ENCODE measurements at places on chromosomes 12 and 14.

DNA sequence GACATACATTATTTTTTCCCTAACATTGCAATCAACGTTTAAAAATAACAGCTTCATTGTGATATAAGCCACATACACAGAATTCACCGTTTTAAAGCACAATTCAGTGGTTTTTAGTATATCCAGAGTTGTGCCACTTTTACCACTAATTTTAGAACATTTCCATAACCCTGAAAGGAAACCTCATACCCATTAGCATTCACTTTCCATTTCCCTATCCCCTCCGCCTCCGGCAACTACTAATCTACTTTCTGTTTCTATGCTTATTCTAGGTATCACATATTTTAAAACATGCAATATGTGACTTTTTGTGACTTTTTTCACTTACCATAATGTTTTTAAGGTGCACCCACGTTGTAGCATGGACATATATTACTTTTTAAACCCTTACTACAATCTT is 55.6 kb upstream of the ISM2 start:
- no peaks in the 10 kb centered on the region for H3K27me3 ChIP-seq
- DNase-seq = no peak
- peaks cover 8% of the 10 kb centered on the region for H3K4me1 ChIP-seq

DNA sequence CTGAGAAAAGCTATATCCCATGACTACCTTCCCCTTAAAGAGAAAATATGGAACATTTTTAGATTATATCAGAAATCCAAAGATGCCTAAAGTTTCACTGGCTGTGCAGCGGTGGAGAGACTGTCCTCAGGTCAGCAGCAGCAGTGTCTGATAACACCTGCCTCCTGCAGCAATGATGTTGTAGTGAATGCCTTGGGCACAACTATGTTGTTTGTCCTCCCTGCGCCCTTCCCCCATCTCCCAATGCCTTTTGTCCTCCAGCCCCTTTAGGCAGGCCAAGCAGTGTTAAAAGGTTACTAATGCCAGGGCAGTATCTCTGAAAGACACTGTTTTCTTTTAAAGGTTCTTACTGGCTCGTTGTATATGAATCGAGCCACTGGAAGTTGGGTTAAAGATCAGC is 13.2 kb downstream of the RTRAF start:
- no peaks in the 10 kb centered on the region for H3K4me1 ChIP-seq
- H3K27me3 ChIP-seq = no peaks in the 10 kb centered on the region
- DNase-seq = no peak
- no peak overlapping the region for H3K4me3 ChIP-seq
- H3K36me3 ChIP-seq = peaks cover 59% of the 10 kb centered on the region
- no peak overlapping the region for H3K27ac ChIP-seq

- no peaks in the 10 kb centered on the region for H3K36me3 ChIP-seq
- no peak overlapping the region for H3K4me3 ChIP-seq
- peaks cover 4% of the 10 kb centered on the region for H3K27me3 ChIP-seq
- no peak for DNase-seq
- no peak overlapping the region for H3K27ac ChIP-seq
Observed at GRCh38 chr14:87067591-87067990, 925.4 kb downstream of the GALC start.

- H3K27me3 ChIP-seq = no peaks in the 10 kb centered on the region
- H3K27ac ChIP-seq = no peak overlapping the region
- peaks cover 25% of the 10 kb centered on the region for H3K4me1 ChIP-seq
- no peak for DNase-seq
- H3K36me3 ChIP-seq = no peaks in the 10 kb centered on the region
- H3K4me3 ChIP-seq = no peak overlapping the region
Observed at GRCh38 chr12:21989819-21990412, 48.7 kb upstream of the ABCC9 start.

GRCh38 chr14:53380052-53380866 is 227.1 kb upstream of the DDHD1 start:
- no peak overlapping the region for H3K4me3 ChIP-seq
- H3K36me3 ChIP-seq = no peaks in the 10 kb centered on the region
- H3K27ac ChIP-seq = no peak overlapping the region
- no peak for DNase-seq
- no peaks in the 10 kb centered on the region for H3K4me1 ChIP-seq

- no peaks in the 10 kb centered on the region for H3K4me1 ChIP-seq
- no peak for DNase-seq
- no peak overlapping the region for H3K27ac ChIP-seq
- no peak overlapping the region for H3K4me3 ChIP-seq
Observed at GRCh38 chr14:106286697-106287290, 760.4 kb downstream of the TMEM121 start.

- H3K27me3 ChIP-seq = peaks cover 7% of the 10 kb centered on the region
- peaks cover 13% of the 10 kb centered on the region for H3K36me3 ChIP-seq
- no peak for DNase-seq
Observed at GRCh38 chr12:110613071-110613770, 708 bp upstream of the TCTN1 start.

DNA sequence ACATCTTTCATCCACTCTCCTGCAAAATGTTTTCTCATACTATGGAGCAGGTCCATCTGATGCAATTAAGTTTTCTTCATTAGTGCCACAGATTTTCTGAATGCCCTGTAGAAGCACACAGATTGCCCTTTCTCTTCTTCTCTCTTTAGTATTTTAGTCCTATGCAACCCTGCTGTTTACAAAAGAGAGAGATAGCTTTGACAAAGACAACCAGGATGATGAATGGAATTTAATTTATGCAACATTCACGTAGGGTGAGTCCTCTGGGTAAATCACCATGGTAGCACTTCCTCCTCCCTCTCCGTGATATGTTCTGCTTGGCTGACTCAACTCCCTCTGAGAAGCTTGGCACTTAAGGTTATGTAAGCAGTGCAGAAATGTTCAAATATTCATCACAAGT is 400.9 kb upstream of the PDE3A start:
- peak overlapping the region; percentile 78 for H3K27ac ChIP-seq
- H3K4me3 ChIP-seq = peak overlapping the region; percentile 41
- no peak for DNase-seq

DNA sequence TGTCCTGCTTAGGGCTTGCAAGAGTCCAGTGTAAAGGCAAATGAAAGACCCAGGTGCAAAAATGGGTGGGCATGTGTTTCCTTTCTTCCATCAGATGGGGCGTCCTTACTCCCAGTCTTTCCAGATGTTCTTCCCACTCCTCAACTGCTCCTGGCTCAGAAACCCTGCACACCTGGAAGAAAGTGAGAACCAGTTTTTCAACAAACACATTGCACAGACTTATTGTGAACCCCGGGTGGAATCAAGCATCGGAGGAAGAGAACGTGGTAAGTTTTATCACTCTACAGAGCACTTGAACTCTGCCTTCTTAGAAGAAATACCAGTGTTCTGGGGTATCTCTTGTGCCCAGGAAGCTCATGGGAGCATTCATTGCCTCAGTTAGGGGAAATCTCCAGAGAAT is 93.3 kb downstream of the TMX1 start:
- no peak for DNase-seq
- H3K4me3 ChIP-seq = no peak overlapping the region
- peaks cover 24% of the 10 kb centered on the region for H3K4me1 ChIP-seq
- no peaks in the 10 kb centered on the region for H3K36me3 ChIP-seq

DNA sequence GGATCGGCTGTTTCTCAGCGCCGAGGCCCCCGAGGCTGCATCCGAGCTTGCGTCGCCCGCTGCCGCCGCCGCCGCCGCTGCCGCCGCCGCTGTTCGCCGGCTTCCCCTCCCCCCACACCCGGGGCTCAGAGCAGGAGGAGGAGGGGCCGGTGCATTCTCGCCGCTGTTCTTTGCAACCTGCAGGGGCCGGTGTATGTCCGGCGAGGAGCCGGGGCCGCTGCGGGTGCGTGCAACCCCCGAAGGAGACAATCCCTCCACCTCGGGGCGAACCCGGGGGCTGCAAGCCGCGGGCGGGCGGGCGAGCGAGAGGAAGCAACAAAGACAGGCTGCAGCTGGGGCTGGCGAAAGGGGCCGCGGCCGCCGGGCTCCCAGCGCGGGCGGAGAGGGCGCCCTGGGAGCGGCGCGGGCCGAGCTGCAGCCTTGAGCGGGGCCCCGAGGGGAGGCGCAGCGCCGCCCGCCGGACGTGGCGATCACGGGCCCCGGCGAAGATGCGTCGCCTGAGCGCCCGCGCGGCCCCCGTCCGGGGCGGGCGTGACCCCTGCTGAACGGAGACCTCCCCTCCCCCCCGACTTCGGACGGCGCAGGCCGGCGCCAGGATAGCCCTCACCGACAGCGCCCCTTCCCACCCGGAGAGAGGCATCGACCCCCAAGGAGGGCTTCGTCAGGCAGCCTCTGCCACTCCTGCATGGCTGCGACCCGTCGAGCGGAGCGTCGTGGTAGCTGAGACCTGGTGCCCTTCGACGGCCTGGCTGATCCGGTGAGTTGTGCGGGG is 702 bp downstream of the FAM222A start:
- H3K27ac ChIP-seq = no peak overlapping the region
- peak overlapping the region; percentile 74 for H3K4me3 ChIP-seq
- peak; percentile 83 for DNase-seq
- peaks cover 43% of the 10 kb centered on the region for H3K27me3 ChIP-seq
- peaks cover 60% of the 10 kb centered on the region for H3K4me1 ChIP-seq

DNA sequence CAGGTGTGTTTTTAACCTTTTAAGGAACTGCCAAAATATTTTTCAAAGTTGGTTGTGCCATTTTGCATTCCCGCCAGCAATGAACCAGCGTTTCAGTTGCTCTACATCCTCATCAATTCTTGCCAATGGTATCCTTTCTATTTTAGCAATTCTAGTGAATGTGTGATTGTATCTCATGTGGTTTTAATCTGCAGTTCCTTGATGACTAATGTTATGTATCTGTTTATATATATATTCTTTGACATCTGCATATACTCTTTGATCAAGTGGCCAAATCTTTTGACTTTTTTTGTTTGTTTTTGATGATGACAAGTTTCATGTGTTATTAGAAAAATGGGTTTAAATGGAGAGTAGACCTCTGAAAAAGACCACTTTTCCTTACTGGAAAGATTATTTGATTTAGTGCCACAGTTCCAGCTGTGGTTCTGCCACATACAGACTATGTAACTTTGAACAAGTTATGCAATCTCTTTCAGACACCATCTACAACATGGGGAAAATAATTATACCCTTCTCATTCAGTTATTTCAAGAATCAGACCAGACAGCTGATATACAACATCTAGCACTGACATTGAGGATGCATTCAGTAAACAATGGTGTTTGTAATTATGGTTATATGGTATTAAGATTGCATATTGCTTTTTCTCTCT is 146.3 kb upstream of the CNOT2 start:
- DNase-seq = no peak
- no peaks in the 10 kb centered on the region for H3K4me1 ChIP-seq
- no peak overlapping the region for H3K4me3 ChIP-seq
- H3K27ac ChIP-seq = no peak overlapping the region
- peaks cover 3% of the 10 kb centered on the region for H3K27me3 ChIP-seq

GRCh38 chr12:21677622-21678277 is 20.1 kb upstream of the LDHB start:
- H3K4me3 ChIP-seq = no peak overlapping the region
- no peak for DNase-seq
- H3K4me1 ChIP-seq = no peaks in the 10 kb centered on the region
- no peaks in the 10 kb centered on the region for H3K27me3 ChIP-seq
- no peaks in the 10 kb centered on the region for H3K36me3 ChIP-seq
- no peak overlapping the region for H3K27ac ChIP-seq

DNA sequence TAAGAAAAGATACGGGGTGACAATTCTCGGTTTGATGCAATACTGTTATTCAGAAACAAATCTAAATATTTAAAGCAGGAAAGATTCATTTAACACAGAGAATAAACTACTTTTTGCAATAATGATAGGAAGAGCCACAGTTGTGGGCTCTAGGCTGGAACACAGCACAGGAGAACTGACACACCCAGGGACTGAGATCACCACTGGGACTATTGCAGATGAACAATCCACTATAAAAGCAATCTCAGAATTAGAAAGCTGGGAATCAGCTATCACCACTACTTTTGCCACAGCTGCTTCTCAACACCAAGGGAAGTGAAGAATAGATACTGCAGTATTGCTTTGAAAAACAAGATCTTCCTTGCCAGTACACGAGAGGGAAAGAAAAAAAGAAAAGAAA is 4.1 kb upstream of the PIK3C2G start:
- no peak overlapping the region for H3K4me3 ChIP-seq
- H3K4me1 ChIP-seq = no peaks in the 10 kb centered on the region
- H3K27me3 ChIP-seq = no peaks in the 10 kb centered on the region
- no peak for DNase-seq
- no peak overlapping the region for H3K27ac ChIP-seq
- H3K36me3 ChIP-seq = no peaks in the 10 kb centered on the region

GRCh38 chr14:23951590-23952201 is 1.9 kb upstream of the DHRS4 start:
- H3K4me1 ChIP-seq = peaks cover 29% of the 10 kb centered on the region
- no peak overlapping the region for H3K27ac ChIP-seq
- no peak for DNase-seq
- peaks cover 3% of the 10 kb centered on the region for H3K27me3 ChIP-seq

- peaks cover 33% of the 10 kb centered on the region for H3K4me1 ChIP-seq
- no peak for DNase-seq
- no peak overlapping the region for H3K4me3 ChIP-seq
- no peak overlapping the region for H3K27ac ChIP-seq
- H3K27me3 ChIP-seq = peaks cover 32% of the 10 kb centered on the region
Observed at GRCh38 chr12:113159937-113160336, 10.4 kb downstream of the CFAP73 start.

DNA sequence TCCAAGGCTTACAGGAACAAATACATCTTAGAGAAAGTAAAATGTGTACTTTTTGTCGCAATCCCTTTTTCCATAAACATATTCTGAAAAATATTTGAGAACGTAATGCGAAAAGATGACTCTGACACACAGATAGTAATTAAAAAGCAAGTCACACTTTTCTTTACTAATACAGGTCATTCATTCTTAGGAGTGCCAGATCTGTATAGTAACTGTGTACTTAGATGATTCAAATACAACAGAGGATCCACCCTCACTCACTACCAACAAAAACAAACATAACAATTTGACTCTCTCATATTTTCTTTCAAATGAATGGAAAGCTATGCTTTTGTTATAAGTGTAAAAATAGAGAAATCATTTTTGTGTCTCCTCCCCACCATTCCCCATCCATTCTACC is 795.4 kb downstream of the SLC6A15 start:
- no peaks in the 10 kb centered on the region for H3K4me1 ChIP-seq
- DNase-seq = no peak
- no peak overlapping the region for H3K27ac ChIP-seq
- H3K27me3 ChIP-seq = peaks cover 3% of the 10 kb centered on the region

Data from nephron progenitor cell (in vitro differentiated cells).